Stimulated activated CD4-positive, alpha-beta T cell treated with anti-CD3 and anti-CD28 coated beads, Interleukin-15, amount 100 ng/mL, for 1 hour (primary cell): ENCODE measurements at places on chromosomes 2 and 18.

- DNase-seq = no peak
Observed at GRCh38 chr2:54524226-54524991, 68.3 kb downstream of the SPTBN1 start.

DNA sequence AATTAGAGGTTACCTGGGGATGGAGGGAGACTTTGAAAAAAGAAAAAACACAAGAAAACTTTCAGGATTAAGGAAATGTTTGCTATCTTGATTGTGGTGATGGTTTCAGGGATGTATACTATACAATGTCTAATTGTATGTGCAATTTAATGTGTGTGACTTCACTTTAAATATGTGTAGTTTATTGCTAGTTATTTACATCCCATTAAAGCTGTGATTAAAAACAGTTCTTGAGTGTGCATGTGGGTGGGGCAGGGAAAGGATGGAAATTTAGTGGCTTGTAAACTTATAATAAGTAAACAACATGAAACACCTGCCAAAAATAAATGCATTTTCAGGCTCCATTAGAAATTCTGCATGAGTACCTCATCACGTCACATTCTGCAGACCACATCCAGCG lies 167.0 kb downstream of the MYO5B start:
- no peak for DNase-seq

GRCh38 chr2:130762031-130762909 lies 6.9 kb downstream of the AMER3 start:
- no peak for DNase-seq

DNA sequence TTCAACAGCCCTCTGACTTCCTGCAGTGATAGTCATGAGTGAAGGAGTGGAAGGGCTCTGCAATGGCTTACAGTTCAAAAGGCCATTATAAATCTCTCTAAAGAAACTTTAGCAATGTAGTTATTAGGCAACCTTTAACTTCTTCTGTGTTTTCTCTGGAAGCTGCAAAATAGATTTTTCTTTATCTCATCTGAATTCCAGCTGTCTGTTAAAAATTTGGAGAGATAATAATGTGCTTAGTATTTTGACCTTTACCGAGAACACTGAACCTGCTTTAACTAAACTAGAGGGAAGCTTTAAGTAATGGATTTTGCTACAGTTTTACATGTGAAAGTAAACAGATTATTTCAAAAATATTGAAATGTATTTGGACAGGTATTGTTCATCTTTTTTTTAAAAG lies 847.9 kb downstream of the ERBB4 start:
- no peak for DNase-seq

DNA sequence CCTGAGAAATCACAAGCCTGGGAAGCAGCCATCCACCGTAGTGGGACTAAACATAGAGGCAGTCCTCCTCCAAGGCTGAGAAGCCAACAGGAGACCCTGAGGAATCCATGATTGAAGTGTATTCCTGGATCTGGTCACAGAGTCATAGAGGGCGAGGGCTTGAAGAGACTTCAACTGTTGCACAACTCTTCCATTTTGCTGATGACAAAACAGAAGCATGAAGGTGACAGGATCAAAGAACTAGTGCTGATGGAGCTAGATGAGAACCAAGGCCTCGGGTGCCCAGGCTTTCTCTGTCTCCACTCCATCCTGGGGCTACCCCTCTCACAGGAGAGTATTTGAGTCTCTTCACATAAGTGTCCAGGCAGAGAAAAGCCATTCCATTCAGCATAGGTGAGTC lies 30.1 kb upstream of the RAB27B start:
- DNase-seq = no peak

DNA sequence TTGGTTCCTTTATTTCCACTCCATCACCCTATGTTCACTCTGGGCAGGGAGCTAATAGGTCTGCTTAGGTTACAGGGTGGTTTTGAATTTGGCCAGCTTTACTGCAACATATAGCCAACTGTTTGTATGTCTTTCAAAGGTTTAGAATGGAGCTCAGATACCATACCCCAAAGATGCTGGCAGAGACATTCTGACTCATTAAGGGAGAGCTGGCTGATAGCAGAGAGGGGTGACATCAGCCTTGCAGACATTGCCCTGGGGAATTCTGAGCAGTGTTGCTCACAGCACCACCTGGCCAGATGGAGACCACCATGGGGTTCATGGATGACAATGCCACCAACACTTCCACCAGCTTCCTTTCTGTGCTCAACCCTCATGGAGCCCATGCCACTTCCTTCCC lies 2.1 kb downstream of the PROKR1 start:
- no peak for DNase-seq

DNA sequence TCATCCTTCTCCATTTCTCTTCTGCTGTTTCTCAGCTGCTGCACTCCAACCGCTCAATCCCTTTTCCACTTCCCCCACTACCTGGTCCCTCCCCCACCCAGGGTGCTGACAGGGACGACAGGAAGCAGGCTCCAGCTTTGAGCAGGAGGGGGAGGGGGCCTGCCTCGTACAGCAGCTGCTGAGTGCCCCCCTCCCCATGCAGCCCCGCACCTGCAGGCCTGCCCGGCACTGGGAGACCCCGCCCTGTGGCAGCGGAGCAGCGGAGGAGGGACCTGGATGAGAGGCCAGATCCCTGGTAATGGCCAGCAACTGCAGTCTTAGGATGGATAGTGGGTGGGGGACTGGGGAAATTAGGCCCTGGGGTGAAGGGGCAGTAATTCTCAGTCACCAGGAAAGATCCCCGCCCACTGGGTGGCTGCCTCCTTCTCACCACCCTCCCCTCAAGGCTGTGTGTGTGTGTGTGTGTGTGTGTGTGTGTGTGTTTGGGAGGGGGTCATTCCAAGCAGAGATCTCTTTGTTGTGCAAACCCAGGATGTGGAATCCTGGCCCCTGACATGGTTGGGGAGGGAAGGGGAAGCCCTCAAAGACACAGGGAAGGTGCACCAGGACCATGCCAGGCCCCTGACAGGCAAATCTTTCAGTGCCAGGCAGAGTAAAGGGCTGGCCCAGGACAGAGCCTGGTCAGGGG lies 6.8 kb upstream of the CRYBA2 start:
- DNase-seq = no peak

DNA sequence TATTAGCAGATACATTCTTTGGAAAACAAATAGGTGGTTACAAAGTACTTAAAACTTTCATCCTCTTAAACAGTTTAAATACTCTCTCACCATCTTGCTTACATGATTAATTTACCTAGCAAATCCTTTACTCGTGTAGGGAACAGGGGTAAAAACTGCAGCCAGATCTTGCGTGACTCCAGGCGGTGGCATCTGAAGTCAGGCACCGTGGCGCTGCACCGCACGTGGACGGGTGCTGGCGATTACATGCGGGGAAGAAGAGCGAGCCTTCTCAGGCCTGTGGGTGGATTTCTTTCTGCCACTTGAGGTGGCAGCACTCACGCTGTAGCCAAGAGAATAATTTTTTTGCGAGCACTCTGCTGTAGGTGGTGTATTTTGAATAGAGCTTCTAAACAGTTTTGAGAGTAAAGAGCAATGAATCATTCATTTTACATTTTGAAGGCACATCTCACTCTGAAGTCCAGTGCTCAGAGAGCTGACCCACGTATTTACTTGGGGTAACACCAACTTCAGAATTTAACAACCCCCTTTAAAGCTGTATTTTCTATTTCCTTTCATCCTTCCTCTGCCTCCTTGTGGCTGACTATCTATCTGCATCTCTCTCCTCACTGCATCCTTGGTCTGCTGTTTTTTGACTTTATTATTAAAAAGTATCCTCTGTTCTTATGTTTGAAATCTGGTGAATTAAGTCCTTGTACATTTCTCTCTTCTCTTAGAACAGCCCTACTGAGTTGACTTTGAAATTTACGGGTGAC lies 68.9 kb downstream of the EPAS1 start:
- DNase-seq = no peak

GRCh38 chr18:32049393-32050171 lies 31.0 kb downstream of the RNF125 start:
- no peak for DNase-seq

- DNase-seq = no peak
Observed at GRCh38 chr18:21897811-21898210, 157.2 kb downstream of the MIB1 start.
